ENCODE measurements at places on chromosomes 4 and X.
A peak's percentile ranks its signal among the peaks of the same experiment; 100 is the strongest.

- DNase-seq, result no peak
These were observed 19.8 kb downstream of the CPE start for GRCh38 chr4:165398570-165398969.

GRCh38 chrX:140507223-140507981 is 2.5 kb upstream of the SOX3 start:
- no peak for DNase-seq

DNA sequence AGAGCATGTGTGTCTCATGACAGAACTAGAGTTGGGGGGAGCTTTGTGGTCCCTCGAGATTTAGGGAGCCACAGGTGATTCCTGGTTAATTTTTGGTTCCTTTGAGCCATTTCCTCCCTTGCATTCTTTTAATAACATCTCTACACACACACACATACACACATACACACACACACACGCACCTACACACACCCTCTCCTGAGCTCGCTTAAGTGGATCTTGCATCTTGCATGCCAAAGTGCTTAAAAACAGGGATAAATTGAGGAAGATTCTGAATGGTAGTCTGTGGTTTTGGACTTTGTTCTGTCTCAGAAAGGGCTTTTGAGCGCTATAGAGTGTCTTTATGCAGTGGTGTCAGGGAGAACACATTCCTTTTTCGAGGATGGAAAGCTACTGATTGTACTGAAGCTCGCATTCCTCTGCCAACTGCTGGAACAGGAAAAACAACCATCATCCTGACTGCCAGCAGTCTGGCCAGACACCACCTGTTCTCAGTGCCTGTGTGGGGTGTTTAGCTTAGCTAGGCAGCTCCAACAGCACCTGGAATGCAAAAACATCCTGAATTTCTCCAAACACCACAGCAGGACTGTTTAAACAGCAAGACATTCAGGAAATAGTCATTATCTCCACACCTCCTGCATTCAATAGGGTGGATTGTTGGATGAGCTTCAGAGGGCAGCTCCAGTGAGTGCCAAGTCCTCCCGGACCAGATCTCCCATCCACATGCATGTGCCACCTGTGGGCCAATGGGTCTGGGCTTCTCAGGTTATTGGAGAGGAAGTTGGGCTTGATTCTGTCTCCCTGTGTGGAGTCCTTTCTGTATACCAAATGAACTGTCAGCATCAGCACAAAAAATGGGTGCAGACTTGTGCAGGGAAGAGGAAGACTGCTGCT is 21.9 kb upstream of the IGFBP7 start:
- no peak for DNase-seq

- DNase-seq, result peak; percentile 27
These were observed at the start of gene XIAP for GRCh38 chrX:123859846-123860838. Gene XIAP, plus strand, starts transcription at chrX:123860053. Its CDS starts 25,610 bp downstream, at chrX:123885663.

DNA sequence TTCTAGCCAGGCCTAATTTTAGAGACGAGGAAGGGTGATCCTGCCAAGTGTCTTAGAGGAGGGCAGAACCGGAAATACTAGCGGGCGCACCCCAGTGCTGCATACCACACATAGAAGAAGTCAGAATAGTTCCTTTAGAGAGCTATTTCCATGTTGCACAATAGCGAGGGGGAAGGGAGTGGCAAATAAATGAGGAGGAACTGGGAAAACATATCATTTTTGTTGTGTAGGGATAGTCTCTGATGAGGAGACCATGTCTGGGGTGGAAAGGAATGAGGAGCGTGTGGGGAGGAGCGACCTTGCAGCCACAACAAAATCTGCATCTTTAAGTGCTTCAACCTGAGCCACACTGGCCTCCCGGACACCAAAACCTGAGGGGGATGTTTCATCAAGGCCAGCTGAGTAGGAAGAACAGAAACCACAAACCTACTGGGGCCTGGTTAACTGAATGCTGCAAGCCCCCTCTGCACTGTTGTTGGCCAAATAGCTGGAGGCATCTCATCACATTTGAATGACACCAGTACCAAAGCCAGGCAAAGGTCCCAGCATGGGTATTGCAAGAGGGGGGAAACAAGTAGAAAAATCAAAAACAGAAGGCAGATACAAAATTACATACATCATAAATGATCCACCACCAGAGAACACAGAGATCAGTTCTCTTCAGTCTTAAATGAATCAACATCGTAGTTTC is 26.7 kb upstream of the C1QTNF7 start:
- no peak for DNase-seq

DNA sequence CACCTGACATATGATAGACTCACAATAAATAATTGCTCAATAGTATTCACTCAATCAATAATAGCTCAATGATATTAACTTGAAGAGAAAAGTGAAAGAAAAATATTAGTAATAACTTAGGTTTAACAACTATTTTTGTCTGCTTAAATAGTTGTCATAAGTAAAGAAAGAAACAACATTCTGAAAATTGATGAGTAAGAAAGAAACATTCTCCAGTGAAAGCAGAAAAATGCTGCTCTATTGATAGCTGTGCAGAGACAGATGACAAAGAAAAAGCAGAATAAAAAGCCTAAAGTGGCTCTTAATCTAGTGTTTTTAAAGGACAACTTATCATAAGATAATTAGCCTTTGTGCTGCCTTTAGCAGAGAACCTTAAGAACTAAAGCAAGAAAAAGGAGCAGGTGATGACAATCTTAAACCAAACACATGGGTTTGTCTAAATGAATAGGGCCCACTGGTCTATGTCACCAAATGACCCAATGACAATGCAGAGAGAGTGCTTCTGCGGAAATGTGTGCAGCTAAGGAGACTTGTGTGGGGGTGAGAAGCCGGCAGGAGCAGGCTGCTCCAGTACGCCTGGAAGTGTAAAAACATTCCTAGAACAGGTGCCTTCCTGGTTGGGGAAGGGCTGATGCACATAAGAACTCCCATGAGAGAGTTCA is 13.2 kb downstream of the HS3ST1 start:
- no peak for DNase-seq

GRCh38 chr4:5869966-5870619 is 22.8 kb downstream of the CRMP1 start:
- DNase-seq, result no peak

GRCh38 chr4:48108309-48109073 is 25.6 kb downstream of the TXK start:
- DNase-seq, result no peak

DNA sequence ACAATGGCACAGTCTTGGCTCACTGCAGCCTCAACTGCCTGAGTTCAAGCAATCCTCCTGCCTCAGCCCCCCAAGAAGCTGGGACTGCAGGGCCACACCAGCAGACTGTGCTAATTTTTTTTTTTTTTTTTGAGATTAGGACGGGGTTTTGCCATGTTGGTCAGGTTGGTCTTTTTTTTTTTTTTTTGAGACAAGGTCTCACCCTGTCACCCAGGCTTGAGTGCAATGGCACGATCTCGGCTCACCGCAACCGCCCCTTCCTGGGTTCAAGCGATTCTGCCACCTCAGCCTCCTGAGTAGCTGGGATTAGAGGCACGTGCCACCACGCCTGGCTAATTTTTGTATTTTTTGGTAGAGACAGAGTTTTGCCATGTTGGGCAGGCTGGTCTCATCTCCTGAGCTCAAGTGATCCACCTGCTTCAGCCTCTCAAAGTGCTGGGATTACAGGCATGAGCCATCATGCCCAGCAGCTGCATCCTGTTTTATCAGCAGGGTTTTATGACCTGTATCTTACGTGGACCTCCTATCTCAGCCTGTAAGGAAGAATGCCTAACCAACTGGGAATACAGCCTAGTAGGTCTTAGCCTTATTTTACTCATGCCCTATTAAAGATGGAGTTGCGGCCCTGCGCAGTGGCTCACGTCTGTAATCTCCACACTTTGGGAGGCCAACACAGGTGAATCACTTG is 13.2 kb upstream of the MRPL1 start:
- no peak for DNase-seq

- DNase-seq, result no peak
These were observed 106.7 kb upstream of the LIMCH1 start for GRCh38 chr4:41431276-41431675.

DNA sequence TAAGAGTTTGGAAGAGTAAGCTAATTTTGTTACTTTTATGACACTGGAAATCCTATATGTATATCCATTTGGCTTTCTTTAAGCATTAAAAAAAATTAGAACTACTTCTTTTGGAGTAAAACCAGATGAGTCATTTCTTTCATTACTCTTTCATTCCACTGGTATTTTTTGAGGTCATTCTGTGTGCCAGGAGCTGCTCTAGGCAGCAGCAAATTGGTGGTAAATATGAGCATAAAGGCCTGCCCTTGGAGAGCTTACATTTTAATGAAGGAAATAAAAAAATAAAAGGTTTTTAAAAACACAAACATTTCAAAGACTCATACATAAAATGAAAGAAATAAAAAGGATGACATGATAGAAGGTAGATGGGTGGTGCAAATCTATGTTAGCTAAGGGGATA is 37.4 kb downstream of the MID1 start:
- no peak for DNase-seq

DNA sequence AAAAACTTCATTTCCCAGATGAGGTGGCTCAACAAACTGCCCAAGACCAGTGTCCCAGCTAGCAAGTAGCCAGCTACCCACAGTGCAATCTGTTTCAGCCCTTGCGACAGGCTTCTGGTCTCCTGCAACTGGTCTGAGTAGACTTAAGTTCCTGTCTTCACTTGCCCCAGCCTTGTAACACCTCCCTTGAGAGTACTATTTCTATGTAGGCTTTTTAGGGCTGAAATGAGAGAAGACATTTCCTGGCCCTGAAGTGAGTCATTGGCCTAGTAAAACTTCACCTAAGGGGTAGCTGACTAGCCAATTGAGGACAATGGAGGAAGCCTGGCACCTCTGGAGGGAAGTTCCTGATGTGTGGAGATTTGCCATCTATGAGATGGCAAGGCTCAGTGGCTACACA is 80.1 kb upstream of the STIM2 start:
- DNase-seq, result no peak

- no peak for DNase-seq
These were observed 17.8 kb downstream of the ZNF185 start for GRCh38 chrX:152915541-152916241.

DNA sequence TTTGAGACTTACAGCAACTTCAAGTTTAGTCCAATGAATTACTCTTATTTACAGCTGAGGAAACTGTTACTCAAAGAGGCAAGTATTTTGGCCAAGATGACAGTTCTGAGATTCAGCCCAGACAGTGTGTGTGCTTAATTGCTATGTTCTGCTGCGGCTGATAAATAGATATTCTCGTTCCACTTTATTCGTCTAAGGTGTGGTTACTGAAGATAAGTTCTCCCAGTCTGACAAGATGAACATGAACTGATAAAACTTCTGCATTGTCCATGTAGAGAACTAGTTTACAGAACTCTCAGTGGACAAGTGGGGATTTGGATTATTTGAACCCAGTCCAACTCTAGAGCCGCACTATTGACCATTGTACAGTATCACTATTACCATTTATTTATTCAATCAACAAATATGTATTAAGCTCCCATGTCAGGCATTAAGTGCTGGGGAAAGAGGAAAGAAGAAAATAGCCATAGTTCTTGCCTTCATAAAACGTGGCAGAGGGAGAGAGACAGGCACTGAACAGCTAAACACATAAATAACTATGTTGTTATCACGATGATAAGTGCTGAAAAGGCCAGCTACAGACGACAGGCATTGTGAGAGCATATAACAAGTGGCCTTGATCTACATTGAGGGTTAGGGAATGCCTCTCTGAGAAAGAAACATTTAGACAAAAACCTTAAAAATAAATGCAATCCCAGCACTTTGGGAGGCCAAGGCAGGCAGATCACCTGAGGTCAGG is 4.0 kb upstream of the DHX15 start:
- no peak for DNase-seq

GRCh38 chr4:498328-498904 is 540 bp downstream of the ZNF721 start:
- no peak for DNase-seq

DNA sequence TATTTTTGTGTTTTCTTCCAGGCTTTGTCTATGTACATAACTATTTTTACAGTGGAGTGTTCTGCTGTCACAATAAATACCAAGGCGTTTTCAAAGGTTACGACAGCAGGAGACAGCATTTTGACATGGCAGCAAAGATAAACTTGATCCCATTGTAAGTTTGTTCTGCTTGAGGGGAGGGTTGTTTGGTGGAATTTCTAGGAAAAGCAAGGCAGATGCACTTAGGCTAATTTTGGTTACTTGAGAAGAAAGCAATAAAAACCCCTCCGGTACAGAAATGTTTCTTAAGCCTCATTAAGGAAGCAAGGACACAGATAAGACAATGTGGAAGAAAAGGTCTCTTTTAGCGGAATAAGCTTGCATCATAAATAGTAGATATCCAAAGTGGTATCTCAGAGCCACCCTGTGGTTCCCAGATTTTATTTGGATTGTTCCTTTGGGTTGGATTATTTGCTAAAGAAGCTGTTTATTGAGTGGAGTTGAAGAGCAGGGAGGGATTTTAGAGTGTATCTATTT is 54.3 kb downstream of the CLCN5 start:
- no peak for DNase-seq

DNA sequence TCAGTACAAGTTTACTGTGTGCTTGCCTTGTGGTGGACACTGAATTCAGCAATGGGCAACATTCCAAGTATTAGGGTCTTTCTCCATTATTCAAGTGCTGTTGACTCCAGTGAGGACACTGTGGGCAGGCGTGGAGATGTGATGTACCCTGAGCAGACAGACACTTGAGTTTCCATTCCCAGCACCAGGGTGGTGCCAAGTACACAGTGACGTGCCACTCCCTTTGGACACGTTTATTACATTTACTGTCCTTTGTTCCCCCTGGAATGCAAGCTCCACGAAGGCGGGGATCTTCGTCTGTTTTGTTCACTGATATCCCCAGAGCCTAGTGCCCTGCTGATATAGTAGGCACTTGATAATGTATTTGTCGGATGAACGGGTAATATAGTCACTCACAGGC is 130.6 kb upstream of the STX18 start:
- no peak for DNase-seq

- DNase-seq, result no peak
These were observed 278.5 kb upstream of the EMCN start for GRCh38 chr4:100796332-100796731.

DNA sequence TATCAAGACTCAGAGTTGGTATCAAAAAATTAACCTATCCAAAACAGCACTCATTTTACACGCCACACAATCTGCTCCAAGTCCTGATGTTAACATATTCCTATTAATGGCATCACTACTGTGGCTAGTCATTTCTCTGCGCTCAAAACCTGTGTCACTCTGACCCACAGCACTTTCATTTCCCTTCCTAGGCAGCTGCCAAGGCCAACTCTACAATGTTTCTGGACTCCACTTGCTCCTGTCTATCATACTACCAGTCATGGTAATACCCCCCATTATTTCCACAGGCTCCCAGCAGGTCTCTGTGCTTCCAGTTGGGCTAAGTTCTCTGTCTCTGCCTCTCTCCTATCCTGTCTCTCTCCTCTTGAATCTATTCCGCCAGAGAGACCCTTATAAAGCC is 323.6 kb downstream of the NR3C2 start:
- DNase-seq, result no peak

- DNase-seq, result no peak
These were observed 162.9 kb upstream of the NOCT start for GRCh38 chr4:138852681-138853080.

DNA sequence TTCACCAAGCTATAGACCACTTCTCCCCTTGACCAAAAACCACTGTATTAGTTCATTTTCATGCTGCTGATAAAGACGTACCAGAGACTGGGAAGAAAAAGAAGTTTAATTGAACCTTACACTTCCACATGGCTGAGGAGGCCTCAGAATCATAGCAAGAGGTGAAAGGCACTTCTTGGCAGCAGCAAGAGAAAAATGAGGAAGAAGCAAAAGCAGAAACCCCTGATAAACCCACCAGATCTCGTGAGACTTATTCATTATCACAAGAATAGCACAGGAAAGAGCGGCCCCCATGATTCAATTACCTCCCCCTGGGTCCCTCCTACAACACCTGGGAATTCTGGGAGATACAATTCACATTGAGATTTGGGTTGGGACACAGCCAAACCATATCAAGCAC is 97.8 kb downstream of the DOCK11 start:
- no peak for DNase-seq

- no peak for DNase-seq
These were observed 15.9 kb downstream of the PCGF3 start for GRCh38 chr4:721261-722168.

Data from stimulated activated CD4-positive, alpha-beta T cell treated with anti-CD3 and anti-CD28 coated beads, Interleukin-1b, Interleukin-23, amount 100 ng/mL, for 1 hour (primary cell).